CD4-positive, alpha-beta T cell treated with Interleukin-17A for 1 hour (primary cell): ENCODE measurements at places on chromosomes 1 and 21.

DNA sequence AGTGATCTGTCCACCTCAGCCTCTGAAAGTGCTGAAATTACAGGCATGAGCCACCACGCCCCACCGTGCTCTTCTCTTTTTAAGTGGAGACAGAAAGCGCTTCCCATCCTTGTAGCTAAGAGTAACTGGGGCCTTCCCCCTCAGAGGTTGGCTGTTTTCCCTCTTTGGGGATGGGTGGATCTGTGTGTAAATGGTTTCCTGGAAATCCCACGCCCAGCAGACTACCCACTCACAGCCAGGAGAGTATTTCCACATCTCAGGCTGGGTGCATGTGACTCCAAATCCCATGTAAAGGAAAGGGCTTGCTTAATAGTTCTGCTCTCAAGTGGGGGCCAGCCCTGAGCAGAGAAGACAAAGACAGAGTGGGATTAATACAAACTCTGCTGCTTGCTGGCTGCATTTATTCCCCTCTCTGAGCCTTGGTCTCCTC lies 19.6 kb upstream of the TCEA3 start:
- DNase-seq: no peak

DNA sequence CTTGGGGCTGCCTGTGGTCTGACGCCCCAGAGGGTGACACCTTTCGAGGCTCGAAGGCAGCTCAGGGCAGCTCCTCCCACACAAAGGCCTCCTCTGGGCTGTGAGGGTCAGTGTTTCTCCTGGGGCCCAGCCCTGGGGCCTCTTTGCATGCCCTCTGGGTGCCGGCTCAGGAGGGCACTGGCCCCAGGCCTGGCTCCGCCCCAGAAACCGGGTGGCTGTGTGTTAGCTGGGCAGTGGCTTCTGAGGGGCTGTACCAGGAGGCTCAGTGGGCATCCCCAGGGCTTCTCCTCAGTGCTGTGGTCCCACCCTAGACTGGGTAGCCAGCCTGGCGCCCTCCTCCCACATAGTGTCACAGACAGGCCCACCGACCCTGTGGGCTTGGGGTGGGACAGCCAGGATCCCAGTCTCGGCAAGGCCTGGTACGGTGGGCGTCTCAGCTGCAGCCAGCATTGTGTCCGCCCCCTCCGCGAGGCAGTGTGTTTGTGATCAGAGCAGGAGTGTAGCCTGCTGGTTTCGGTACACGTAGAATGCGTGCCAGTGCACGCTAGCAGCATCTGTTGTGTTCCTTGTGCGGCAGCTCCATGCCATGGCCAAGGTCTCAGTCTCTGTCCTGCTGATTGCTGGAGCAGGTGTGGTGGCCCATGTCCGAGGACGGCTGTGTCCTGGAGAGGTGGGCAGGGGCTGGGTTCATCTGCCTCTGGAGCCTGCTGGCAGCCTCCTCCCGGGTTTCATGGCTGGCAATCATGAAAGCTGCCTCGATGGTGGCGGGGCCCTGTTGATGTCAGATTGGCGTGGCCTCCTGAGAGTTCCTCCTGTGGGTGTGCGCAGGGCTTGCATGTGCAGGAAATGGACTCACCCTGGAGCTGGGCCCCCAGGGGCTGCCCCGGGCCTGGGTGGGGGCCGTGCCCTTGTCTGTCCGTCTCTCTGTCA lies 28.0 kb downstream of the RRP1 start:
- no peak for DNase-seq

DNA sequence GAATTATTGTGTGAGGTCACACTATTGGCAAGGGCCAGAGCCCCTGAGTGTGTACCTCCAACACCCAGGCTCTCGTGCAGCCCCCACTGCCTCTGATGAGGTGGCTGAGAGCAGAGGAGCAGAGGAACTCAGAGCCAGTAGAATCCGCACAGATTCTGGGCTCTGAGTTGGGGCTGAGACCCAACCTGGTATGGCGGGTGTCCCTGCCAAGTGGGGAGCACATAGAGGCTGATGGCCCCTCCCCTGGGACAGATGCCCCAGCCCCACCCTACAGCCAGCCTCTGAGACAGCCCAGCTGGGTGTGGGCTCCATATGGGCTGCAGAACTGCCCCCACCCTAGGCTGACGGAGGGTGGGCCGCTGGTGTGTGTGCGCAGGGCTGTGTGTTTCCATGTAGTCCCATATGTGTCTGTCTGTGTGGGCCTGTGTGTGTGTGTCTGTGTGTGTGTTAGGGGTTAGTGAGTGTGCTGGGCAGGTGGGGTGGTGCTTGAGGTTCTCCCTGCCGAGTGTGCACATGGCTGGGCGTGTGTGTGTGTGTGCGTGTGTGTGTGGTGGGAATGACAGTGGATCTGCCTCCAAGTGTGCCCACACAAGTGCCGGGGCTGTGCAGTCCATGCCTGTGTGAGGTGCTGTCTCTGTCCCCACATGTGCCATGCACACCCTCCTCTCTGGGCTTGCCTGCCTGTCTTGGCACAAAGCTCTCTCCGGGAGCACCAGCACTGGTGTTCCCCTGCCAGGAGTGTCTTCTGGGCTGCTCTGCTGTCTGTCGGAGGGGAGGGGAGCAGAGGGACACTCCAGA lies 24.4 kb downstream of the FOXO6 start:
- no peak for DNase-seq

GRCh38 chr1:110588991-110589390 lies 17.2 kb downstream of the KCNA2 start:
- no peak for DNase-seq

- no peak for DNase-seq
Measured at GRCh38 chr1:24203404-24203803, 16.3 kb upstream of the IFNLR1 start.

DNA sequence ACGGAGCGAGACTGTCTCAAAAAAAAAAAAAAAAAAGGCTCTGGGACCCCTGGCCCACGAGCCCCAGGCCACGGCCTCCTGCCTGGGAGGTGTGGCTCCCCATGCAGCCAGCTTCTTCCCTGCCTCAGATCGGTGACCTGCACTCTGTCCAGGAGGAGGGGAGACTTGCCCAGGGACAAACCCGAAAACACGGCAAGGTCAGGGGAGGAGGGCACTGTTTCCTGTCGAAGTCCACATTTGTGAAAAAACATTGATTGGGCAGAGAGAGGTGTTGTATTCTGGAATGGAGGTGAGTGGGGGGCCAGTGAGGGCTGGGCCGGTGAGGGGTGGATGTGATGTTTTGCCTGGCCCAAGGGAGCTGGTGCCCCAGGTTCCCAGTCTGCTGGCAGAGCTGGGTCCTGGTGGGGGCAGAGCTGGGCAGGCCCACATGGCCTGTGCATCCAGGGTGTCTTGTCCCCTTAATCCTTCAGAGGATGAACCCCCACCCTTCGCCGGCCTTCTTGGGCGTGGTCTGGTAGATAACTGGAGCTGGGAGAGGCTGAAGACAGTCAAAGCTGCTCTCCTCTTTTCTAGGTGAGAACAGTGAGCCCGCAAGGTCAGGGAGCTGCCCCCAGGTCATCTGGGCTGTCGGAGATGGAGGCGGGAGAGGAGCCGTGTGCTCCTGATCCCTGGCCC lies 12.4 kb upstream of the FAAP20 start:
- DNase-seq: no peak

DNA sequence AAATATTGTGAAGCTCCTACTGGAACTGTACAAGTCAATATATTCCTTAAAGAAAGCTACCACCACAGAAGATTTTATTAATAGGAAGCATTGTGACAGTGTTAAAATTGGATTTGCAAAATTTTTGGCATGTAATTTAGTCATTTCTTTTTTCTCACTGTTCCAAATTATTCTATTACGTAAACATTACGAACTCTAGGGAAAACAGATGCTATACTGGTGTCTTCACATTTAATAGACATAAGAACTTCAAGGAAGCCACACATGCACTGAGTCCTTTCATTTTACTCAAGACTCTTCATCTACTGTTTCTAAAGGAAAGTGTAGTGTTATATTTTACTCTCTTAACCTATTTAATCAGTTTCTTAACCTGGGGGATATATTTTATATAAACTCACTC lies 135.4 kb downstream of the HMCN1 start:
- no peak for DNase-seq

GRCh38 chr1:195065437-195065836 lies 1542.8 kb downstream of the KCNT2 start:
- DNase-seq: no peak

GRCh38 chr1:45512641-45513054 lies 9.0 kb downstream of the PRDX1 start:
- DNase-seq: peak; percentile 70

GRCh38 chr21:41970106-41970391 lies 16.2 kb upstream of the C2CD2 start:
- no peak for DNase-seq

DNA sequence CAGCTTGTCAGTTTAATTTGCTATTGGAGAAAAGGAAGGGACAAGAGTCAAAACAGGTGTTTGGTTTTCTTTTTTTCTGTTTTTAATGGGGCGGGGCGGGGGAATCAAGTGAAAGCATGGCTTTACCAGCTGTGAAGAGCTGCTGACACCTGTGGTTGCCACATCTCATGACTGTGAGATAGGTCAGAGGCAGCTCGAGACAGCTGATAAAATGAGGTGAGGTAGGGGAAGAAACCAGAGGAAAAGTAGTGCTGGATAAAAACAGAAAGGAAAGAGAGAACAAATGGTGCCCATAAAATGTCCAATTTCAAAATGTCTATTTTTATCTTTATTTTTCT lies 272.3 kb downstream of the NEGR1 start:
- DNase-seq: no peak

DNA sequence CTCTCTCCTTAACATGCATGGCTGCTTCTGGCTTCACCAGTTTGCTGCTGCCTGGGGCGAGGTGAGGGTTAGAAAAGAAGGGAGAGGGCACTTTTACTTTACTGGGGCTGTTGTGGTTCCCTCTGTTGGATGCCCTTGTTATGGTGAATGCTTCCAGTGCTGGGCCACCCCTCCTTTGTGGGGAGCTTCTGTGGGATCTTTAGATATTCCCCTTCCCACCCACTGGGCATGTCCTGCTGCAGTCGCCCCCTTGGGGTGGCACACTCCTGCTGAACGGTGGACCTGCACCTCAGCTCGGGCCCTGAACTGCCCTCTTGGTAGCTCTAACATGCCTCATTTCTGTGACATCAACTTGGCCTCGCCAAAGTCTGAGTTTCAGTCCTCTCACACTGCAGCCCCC lies 6.0 kb downstream of the TNN start:
- DNase-seq: no peak

- DNase-seq: peak; percentile 4
Measured at GRCh38 chr1:157878059-157878458, 36.5 kb upstream of the CD5L start.

DNA sequence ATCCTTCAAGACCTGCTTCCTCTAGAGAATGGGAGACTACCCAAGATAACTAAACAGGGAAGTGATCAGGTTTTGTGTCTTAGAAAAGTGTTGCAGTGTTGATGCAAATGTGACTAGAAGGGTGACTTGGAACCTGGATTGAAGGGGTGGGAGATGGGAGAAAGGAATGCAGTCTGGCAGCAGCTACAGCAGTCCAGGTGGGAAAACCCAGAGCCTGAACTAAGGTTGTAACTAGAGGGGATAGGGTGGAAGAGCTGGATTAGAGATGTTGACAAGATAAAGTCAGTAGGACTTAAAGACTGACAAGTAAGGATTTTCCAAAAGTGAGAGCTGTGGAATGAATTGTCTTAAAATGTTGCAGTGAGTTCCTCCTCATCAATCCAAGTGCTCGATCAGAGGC lies 7.1 kb upstream of the SHISA4 start:
- no peak for DNase-seq

- DNase-seq: no peak
Measured at GRCh38 chr1:239771550-239771949, 320.1 kb upstream of the FMN2 start.

DNA sequence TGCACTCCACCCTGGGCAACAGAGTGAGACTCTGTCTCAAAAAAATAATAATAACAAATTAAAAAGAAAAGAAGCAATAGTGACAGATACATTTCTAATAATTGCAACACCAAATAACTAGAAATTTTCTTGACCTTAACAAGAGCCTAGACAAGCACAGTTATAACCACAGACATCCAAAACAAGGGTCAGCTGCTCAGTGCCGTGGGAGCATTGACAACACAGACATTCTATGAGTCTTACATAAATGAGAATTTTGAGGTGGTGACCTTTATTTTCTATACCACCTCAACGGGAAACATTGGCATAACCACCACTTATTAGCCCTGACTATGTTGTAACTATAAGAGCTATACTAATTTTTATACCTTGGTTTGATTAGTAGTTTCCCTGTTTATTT lies 156.1 kb downstream of the NR5A2 start:
- no peak for DNase-seq

GRCh38 chr1:219331424-219331823 lies 157.7 kb downstream of the LYPLAL1 start:
- DNase-seq: no peak

DNA sequence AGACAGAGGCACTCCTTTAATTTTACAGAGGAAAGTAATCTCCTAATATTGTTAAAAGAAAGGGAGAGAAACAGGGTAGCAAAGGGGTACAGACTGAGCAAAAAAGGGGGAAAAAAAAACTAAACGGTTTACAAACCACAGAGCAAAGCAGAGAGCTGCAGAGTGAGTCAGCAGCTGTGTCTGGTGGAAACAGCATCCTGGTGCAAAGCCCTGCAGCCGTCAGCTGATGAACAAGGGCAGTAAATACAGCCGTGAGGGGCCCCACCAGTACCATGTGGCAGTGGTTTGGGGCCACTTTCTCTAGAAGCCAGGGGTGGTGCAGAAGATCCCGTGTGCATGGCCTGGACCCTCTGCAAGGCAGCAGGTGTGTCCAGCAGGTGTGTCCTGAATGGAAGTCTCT lies 111.3 kb downstream of the ERG start:
- DNase-seq: no peak

DNA sequence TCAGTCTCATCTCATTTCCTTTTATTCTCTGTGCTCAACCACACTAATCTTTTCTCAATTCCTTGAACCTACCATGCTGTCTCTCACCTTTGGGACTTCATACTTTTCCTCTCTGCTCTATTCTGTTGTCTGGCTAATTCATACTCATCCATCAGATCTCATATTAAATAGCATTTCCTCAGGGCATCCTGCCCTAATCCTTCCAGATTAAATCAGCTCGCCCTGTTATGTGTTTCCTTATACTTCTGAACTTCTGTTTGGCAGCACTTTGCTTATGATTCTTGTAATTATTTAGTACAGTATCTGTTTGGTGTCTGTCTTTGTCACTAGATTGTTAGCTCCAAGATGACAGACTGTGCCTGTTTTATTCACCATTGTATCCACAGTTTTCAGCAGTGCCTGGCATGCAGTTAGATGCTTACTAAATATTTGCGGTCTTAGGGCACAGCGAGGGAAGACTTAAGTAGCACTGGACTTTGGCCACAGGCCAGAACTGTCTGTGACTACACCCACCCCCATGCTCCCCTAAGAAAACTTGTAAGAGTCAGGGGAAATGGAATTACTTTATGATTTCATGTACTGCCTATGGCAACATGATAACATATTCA lies 9.9 kb upstream of the CAP1 start:
- DNase-seq: no peak

DNA sequence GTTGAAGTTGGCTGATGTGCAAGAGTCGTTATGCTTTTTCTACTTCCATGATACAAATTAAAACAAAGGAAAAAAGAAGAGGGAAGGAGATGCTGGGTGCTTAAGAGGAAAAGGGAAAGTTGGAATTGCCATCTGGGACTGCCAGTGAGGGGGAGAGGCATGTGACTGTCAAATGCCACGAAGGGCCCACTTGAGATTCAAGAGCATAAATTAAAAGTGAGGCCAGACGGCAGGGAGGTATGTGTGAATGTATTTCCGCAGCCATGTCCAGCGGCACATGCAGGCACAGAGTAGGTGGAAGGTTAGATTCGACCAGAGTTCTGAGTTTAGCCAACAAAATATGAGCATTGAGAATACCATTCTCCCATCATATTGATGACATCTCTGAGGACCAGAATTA lies 32.0 kb downstream of the NFASC start:
- no peak for DNase-seq
